ENCODE measurements at places on chromosomes 1 and 21.
A peak's percentile ranks its signal among the peaks of the same experiment; 100 is the strongest.

- no peak for ATAC-seq
- H3K4me1 ChIP-seq = peaks cover 19% of the 10 kb centered on the region
- no peaks in the 10 kb centered on the region for H3K27me3 ChIP-seq
- no peaks in the 10 kb centered on the region for H3K36me3 ChIP-seq
- H3K4me3 ChIP-seq = no peak overlapping the region
- H3K27ac ChIP-seq = peak overlapping the region; percentile 1
These were observed 75.1 kb upstream of the PTGFRN start for GRCh38 chr1:116834595-116834994.

GRCh38 chr1:21604208-21604957 lies 64.8 kb downstream of the RAP1GAP start:
- no peak for ATAC-seq
- peaks cover 14% of the 10 kb centered on the region for H3K4me1 ChIP-seq
- H3K27me3 ChIP-seq = peaks cover 23% of the 10 kb centered on the region
- H3K36me3 ChIP-seq = no peaks in the 10 kb centered on the region
- H3K27ac ChIP-seq = peak overlapping the region; percentile 60

DNA sequence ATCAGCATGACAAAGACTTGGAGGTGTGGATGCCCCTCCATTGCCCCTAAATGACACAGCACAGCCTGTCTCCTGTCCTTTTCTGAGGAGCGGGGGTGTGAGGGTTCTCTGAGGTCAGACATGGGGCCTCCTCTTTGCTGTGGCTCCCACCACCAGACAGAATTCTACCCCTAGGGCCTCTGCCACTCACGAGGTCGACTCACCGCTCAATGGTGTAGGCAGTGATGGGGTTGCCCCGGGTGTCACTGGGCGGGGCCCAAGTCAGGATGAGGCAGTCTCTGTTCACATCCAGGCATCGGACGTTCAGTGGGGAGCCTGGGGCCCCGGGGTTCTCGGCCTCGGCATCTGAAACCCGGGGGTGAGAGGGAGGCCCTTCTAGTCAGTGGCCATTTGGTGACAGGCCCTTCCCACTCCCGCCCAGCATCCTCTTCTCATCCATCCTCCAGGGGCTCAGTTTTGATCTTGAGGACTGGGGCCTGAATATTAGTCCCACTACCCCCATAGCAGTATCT lies 19.9 kb downstream of the MYOM3 start:
- H3K36me3 ChIP-seq = no peaks in the 10 kb centered on the region
- H3K4me3 ChIP-seq = no peak overlapping the region
- ATAC-seq = peak; percentile 52
- no peak overlapping the region for H3K27ac ChIP-seq

- H3K27me3 ChIP-seq = peaks cover 27% of the 10 kb centered on the region
- no peak overlapping the region for H3K4me3 ChIP-seq
- ATAC-seq = no peak
- H3K4me1 ChIP-seq = no peaks in the 10 kb centered on the region
- H3K36me3 ChIP-seq = no peaks in the 10 kb centered on the region
These were observed 16.3 kb upstream of the NPPB start for GRCh38 chr1:11875094-11875493.

GRCh38 chr1:95625224-95625623 lies 391.2 kb downstream of the RWDD3 start:
- no peak for ATAC-seq
- no peaks in the 10 kb centered on the region for H3K4me1 ChIP-seq
- H3K4me3 ChIP-seq = no peak overlapping the region
- H3K27ac ChIP-seq = no peak overlapping the region

DNA sequence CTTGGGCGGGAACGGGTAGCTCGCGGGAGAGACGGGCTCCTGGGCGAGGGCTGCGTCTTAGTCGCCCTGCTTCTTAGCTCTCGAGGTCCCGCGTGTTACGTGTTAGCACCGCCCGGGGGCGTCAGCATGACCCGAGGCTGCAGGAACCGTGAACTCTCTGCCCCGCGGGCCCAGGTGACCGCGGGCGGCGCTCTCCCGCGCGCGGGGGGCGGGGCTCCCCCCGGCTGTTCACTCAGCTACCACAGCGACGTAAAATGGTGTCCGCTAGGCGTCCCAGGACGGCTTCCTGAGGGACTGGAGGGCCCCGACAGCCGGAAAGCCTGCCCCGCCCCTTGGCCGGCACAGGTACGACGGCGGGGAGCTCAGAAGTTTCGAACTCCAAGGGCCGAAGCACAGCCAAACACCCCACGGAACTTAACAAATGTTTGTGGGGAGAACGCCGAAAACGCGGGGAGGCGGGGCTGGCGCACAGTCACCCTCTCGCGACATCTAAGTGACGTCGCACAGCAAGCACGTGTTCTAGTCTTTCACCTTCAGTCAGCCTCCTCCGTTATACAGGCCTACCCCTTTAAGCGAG lies 780 bp upstream of the RBM15 start:
- peaks cover 21% of the 10 kb centered on the region for H3K4me1 ChIP-seq
- H3K27ac ChIP-seq = no peak overlapping the region
- H3K36me3 ChIP-seq = peaks cover 5% of the 10 kb centered on the region
- no peaks in the 10 kb centered on the region for H3K27me3 ChIP-seq
- peak; percentile 82 for ATAC-seq
- H3K4me3 ChIP-seq = no peak overlapping the region

DNA sequence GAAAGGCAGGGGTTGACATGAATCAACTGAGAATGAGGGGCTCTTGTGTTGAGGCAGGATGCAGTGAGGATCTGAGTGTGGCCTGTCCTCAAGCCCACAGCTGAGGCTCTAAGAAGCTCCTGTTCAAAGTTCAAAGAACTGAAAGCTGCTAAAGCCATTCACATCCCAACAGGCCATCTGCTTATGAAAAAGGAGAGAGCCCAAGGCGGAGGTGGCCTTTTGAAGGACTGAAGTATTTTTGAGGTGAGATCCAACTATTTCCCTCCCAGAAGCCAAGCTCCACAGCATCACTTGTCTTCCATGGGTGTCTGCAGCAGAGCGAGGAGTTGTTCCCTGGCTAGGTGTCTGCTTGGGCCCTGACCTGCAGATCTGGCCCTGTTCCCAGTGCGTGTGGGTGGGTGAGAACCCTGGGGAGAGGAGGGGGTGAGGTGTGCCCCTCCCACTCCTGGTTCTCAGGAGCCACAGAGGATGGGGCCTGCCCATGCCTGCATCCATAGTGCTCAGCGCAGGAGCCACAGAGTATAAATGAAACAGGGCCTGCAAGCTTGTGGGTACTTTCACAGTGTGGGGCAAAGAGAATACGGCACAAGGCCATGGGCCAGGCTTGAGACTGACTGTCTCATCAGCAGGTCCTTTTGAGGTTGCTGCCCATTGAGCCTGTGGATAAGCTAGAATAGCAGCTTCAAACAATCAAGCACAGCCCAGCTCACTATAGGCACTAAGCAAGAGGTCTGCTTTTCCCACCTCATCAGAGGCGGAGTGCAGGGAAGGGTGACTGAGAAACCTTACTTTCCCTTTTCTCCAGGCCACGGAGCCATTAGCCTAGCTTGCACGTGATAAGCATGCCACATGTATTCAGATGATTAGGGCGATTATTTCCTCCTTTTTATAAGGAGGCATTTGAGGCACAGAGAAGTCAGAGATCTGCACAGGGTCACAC lies 15.7 kb downstream of the REG4 start:
- ATAC-seq = no peak
- H3K27me3 ChIP-seq = peaks cover 18% of the 10 kb centered on the region
- H3K4me1 ChIP-seq = no peaks in the 10 kb centered on the region
- H3K4me3 ChIP-seq = no peak overlapping the region
- H3K36me3 ChIP-seq = no peaks in the 10 kb centered on the region

DNA sequence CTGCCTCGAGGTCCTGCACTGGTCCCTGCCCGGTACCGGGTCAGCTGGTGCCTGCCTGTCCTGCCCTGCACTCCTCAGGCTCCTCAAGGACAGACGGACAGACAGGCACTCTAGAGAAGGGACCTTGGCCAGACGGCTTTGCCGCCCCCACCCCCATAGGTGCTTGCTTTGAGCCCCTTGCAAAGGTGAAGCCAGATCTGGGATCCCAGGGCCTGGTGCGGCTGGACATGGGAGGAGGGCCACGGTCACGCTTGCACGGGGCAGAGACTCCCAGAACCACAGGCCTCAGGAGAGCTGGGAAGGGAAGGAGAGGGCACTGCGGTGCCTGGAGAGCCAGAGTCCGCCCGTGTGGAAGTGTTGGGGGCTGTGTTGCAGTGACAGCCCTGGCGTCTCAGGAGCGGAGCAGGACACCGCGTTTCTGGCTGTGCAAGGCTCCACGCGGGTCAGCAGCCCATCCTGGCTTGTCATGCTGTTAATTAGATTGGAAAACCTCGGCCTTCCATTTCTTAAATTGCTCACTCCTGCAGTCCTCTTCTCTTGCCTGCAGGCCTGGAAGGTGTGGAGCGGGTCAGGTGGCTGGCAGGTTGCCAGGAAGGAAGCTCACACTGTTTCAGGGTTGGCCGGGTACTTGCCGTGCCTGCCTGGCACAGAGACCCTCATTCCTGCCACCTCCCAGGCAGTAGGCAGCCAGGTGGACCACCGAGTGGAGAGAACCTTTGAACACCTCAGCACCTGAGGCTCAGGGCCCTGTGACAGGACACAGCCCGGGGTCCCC lies 16.3 kb downstream of the COL18A1 start:
- no peak overlapping the region for H3K27ac ChIP-seq
- no peaks in the 10 kb centered on the region for H3K4me1 ChIP-seq
- H3K27me3 ChIP-seq = peaks cover 8% of the 10 kb centered on the region
- no peaks in the 10 kb centered on the region for H3K36me3 ChIP-seq
- H3K4me3 ChIP-seq = no peak overlapping the region
- no peak for ATAC-seq

- H3K27ac ChIP-seq = no peak overlapping the region
- peaks cover 54% of the 10 kb centered on the region for H3K36me3 ChIP-seq
- peaks cover 47% of the 10 kb centered on the region for H3K4me1 ChIP-seq
- no peaks in the 10 kb centered on the region for H3K27me3 ChIP-seq
- no peak overlapping the region for H3K4me3 ChIP-seq
These were observed 1.4 kb downstream of the PRCC start for GRCh38 chr1:156768610-156769295.

DNA sequence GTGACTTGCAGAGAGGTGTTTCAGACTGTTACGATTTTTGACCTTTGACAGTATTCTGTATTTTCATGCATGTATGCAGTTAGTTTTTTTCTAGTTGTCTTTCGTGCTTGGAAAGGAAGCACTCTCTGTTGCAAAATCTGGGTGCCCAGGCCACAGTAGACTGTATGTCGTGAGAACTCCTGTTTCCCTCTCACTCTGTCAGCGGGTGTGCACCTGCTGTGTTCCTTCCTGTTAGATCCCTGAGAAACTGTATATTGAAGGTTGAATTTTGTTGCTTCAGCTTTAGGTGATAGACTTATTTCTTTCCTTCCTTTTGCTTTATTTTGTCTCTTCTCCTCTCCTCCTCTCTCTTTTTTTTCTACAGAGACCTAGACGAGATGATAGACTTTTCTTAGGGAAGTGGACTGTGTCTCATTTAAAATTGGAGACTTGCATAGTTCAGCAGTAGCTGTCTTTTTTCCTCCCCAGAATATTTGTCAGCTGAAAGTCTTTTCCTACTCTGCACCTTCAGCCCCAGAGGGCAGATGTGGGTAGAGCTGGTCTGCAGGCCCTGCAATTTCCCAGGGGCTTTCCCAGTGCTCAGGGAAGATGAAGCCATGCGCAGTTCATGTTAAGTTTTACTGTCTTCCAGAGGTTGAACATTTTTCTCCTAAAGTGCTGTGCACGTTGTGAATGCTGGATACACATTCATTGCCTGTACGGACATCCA lies 1.4 kb downstream of the TRAPPC10 start:
- peak overlapping the region; percentile 91 for H3K4me3 ChIP-seq
- H3K27ac ChIP-seq = peak overlapping the region; percentile 81
- no peaks in the 10 kb centered on the region for H3K27me3 ChIP-seq
- ATAC-seq = peak; percentile 31
- H3K4me1 ChIP-seq = peaks cover 42% of the 10 kb centered on the region
